ENCODE measurements at places on chromosomes 16 and 17.

DNA sequence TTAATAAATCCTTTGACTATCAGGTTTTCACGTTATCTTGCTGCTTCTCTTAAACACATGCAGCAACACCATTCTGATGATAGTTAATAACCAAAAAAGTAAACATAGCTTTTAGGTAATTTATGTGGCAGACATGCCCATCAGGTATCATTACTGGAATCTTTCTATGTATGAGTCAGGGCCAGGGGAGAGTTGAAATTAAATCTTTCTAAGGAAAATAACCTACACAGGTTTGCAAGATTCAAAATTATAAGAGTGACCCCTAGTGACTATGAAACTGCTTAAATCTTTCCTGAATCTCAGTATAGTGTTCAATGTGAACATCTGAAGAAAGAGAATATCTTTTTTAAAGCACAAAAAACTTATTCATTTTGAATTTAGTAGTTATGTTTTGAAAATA lies 666.6 kb downstream of the CDH11 start:
- peak; percentile 29 for DNase-seq

DNA sequence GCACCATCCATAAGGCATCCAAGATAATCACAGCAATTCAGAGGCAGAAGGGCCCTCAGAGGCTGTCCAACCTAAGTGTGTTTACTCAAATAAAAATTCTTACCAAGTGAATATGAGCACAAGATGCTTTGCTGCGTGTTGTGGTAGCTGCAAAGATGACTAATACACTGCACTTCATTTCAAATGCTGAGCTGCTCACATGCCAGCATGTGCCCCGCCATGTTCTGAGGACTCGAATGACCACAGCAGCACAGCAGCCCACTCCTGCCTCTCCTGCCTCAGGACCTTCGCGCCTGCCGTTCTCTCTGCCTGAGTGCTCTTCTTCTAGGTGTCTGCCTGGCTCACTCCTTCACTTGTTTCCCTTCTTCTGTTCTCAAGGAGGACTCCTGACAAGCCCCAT lies 19.0 kb downstream of the PIK3R5 start:
- DNase-seq: no peak

GRCh38 chr16:55566432-55567175 lies at the start of gene CAPNS2:
CAPNS2 (plus strand) TSS chr16:55566684; CDS start chr16:55566757, 73 bp downstream.
- DNase-seq: peak; percentile 32

- DNase-seq: no peak
These were observed 9.9 kb downstream of the METTL22 start for GRCh38 chr16:8631373-8631772.

DNA sequence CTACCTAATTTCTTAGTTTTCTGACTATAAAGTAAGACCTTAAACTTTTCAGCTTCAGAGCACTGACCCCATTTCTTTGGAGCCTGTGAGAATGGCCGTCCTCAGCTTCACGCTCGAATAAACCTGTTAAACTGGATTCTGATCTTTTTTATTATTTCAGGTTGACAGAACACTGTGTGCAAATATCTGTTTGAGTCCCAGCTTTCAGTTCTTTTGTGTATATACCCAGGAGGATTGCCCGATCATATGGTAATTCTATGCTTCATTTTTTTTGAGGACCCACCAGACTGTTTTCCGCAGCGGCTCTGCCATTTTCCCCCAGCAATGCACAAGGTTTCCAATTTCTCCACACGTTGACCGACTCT lies 19.8 kb upstream of the KCNH6 start:
- no peak for DNase-seq

GRCh38 chr17:13476720-13477119 lies 125.0 kb downstream of the HS3ST3A1 start:
- no peak for DNase-seq

GRCh38 chr16:85800321-85800669 lies 800 bp downstream of the COX4I1 start:
- DNase-seq: no peak

DNA sequence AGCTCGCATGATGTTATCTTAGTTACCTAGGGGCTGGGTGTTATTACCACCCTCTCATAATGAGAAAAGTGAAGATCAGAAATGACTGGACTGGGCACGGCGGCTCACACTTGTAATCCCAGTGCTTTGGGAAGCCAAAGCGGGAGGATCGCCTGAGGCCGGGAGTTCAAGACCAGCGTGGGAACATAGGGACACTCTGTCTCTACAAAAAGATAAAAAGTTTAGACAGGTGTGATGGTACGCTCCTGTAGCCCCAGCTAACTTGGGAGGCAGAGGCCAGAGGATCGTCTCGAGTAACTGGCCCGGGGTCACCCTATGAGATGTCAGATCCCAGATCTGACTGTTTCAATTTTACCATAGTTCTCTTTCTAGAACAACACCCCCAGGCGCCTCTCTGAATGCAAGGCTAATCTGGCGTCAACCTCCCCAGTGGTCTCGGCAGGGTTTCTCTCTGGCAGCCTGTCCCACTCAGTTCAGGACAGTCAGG lies 1.9 kb upstream of the CCDC102A start:
- DNase-seq: no peak

- DNase-seq: no peak
These were observed 37.0 kb upstream of the AKAP1 start for GRCh38 chr17:57048096-57048495.

- peak; percentile 61 for DNase-seq
These were observed 196.7 kb upstream of the GSE1 start for GRCh38 chr16:85416228-85417109.

- DNase-seq: peak; percentile 47
These were observed 87.7 kb downstream of the KCNJ12 start for GRCh38 chr17:21463779-21464407.

DNA sequence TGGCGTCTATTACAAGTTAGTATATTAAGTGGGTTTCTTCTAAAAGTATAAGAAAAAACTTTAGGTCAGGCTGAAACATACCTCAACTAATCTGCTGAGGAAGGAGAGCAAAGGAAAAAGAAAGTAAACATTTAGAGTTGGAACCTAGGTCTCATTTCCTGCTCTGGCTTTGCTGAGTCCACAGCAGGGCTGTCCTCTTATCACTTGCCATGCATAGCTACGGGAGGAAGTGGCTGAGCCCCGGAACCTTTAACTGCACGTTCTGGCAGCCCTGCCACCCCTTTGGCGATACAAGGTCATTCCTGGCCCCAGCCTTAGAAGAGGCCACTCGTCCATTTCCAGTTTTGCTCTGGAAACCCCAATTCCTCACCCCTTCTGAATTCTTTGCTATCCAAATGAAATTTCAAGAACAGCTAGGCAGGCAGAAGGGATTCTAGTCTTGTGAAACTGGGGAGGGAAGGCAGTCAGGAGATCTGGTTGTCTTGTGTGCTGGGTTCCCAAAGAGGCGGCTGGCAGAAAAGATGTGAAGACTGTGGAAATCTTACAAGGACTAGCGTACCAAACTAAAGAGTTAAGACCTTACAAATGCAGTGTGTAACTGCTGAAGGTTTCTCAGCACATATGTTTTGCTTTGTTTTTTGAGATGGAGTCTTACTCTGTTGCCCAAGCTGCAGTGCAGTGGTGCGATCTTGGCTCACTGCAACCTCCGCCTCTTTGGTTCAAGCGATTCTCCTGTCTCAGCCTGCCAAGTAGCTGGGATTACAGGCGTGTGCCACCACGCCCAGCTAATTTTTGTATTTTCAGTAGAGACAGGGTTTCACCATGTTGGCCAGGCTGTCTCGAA lies 19.1 kb downstream of the WIPI1 start:
- no peak for DNase-seq
